Stimulated activated CD8-positive, alpha-beta memory T cell treated with anti-CD3 and anti-CD28 coated beads, Interleukin-4, amount 100 ng/mL, for 1 hour (primary cell): ENCODE measurements at places on chromosomes 5 and 9.

- DNase-seq, result no peak
These were observed 67.4 kb upstream of the SPINK5 start for GRCh38 chr5:147996379-147996778.

DNA sequence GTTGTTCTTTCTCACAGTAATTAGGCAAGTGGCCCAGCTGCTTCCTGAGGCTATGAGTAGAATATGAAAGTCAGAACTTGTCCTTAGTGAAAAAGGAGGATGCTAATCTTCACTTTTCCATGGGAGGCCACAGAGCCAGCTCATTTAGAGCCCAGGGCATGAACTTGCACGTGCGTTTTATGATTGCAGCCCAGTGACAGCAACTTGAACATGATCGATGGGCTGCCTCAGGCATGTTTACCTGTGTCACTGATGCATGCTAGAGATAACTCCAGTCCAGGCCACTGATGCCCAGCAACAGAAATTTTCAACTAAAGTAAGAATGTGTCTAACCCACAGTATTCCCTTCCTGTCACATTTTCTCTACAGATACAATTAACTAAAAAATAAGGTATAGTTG is 179.3 kb downstream of the CTNND2 start:
- DNase-seq, result no peak

DNA sequence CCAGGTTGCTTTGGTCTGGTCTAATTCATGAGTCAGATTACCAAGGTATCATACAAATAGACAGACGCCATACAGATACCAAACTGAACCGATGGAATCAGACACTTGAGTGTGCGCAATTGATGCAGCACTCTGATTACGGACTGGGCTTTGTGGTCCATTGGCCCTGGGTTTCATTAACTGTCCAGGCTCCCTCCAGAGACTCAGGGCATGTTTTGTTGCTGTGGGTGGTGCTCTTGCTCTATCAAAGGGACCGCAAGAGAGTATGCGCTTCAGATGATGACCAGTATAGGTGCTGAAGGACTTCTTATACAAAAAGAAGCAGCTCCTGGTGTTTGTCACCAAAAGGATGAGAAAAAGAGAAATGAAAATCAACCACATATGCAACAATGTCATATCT is 36.9 kb upstream of the ANKRD55 start:
- no peak for DNase-seq

- DNase-seq, result no peak
These were observed 160.6 kb downstream of the TAF11L14 start for GRCh38 chr5:17794815-17795214.

- DNase-seq, result no peak
These were observed 61.7 kb downstream of the KLF9 start for GRCh38 chr9:70352802-70353201.

DNA sequence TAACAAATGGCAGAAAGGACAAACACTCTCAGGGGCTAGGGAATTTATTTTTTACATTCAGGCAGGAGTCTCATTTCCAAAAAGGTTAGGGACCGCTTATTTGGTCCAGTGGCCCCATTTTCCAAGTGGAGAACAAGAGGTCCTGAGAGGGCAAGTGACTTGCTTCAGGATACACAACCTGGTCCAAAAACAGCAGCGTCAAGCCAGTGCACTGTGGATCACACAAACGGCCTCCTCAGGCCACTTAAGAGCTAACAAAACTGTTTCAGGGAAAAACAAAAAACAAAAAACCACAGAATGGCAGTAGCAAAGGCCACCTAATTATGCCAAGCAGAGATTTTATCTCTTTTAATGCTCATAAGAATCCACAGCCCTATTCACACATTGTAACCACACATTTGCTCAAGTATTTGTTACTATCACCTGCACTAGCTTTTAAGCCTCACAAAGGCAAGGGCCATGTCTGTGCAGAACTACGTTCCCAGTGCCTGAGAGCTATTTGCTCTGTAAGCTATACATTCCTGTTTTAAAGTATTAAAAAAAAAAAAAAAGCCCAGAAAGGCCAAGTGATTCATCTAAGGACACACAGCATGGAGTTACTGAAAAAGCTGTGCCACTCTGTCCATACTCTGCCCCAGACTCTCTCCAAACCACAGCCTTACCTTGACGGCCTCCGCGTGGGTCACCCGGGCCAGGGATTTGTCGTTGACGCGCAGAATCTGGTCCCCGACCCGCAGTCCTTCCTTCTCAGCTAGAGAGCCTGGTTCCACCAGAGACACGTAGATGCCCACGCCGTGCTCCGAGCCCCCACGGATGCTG is 1.5 kb downstream of the WHRN start:
- DNase-seq, result no peak

GRCh38 chr5:56669534-56670483 is 145.5 kb upstream of the MAP3K1 start:
- DNase-seq, result no peak

GRCh38 chr5:151673421-151673820 is 13.3 kb downstream of the SPARC start:
- no peak for DNase-seq

- DNase-seq, result no peak
These were observed 53.2 kb downstream of the ENC1 start for GRCh38 chr5:74587300-74587699.

- DNase-seq, result no peak
These were observed 6.8 kb downstream of the CHD1 start for GRCh38 chr5:98921947-98922505.

- no peak for DNase-seq
These were observed 59.1 kb downstream of the C9orf152 start for GRCh38 chr9:110148891-110149290.

GRCh38 chr5:58133631-58134296 is 326.1 kb downstream of the PLK2 start:
- DNase-seq, result no peak

DNA sequence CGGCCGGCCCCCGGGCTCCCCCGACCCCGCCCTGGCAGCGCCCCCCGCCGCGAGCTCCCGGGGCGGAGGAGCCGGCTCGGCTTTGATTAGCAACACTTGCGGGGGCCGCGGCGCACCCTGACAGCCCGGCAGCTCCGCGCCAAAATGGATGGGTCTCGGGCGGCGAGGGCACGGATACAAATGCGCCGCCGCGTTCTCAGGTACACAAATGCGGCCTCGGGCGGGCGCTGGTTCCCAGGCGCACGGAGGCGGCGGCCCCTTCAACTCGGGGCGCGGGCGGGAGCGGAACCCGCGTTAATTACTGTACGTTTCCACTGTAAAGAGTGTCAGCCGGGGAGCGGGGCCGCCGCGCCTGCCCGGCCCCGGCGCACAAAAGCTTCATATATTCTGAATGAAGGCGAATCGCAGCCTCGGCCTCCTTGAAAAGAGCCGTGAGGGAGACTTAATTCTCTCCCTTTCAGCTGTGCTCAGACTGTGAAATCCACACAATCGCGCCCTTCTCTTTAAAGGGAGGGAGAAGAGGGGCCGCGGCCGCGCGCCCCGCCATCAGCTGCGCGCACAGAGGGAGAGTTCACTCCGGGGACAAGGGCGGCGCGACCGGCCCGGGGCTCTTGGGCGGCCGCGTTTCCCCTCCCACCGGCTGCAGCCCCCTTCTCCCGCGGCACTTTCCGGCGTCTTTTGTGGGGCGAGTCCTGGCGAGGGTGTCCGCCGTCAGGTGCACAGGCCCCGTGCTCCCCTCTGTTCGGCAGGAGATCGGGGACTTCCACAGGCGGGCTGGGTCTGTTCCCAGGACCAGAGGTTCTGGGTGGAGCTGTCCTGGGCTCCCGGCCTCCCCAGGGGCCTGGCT is 27.0 kb downstream of the MSX2 start:
- DNase-seq, result no peak

GRCh38 chr9:20872340-20872977 is 159.0 kb downstream of the HACD4 start:
- DNase-seq, result no peak

- DNase-seq, result no peak
These were observed 82.7 kb downstream of the SV2C start for GRCh38 chr5:76165711-76166374.

- no peak for DNase-seq
These were observed 41.5 kb downstream of the PIP5K1B start for GRCh38 chr9:68746525-68746924.

DNA sequence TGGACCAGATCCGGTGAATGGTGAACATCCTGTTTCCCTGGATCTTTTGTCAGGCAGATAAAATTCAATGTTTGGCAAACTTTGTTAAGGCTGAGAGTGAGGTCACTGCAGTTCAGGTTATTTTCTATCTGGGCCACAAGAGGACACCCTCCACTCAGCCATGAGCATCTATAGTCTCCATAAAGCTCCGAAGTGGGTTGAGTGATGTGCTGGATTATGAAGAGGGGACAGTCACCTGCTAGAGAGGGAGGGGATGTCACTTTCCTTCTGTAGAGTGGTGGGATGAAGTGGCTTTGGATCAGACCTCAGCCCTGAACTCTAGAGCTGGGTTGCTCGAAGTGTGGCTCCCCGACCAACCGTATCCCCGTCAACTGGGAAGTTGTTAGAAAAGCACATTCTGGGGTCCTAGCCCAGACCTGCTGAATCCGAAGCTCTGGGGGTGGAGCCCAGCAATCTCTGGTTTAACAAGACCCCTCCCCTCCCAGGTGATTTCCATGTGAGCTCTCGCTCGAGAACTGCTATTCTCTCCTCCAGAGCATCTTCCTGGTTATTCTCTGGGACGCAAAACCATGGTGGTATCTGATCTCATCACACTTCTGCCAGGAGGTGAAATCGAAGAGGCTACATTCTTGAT is 31.8 kb upstream of the FGF1 start:
- no peak for DNase-seq

DNA sequence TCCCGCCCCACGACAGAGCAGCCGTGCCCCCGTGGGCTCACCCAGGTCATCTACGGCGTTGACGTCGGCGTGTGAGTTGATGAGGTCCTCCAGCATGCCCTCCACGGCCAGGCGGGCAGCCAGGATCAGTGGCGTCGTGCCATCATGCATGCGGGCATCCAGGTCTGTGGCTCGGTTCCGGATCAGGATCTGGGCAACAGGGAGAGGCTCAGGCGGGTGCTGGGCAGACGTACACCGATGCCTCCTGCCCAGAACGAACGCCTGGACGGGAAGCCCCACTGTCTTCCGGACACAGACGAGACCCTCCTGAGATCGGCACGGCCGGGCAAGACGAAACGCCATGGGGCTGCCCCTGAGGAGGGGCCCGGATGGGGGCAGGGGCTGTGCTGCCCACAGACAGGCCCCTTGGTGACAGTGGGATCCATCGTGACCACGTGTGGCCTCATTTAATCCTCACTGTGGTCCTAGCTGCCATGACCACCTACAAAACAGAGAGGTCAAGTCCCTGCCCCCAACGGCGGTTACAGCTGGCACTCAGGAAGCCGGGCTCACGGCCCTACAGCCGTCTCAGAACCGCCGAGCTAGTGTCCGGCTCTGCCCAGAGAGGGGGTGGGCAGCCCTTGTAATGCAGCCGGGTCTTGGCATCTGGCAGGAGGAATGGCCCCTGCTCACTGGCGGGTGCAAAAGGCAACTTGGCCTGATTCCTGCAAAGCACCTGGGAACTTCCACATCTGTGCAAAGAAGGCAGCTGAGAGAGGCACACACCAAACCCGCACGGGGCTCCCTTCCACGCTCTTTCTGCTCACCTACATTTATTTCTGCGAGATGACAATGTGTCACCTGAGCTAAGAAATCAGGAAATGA is 16.5 kb upstream of the SEC16A start:
- DNase-seq, result no peak

DNA sequence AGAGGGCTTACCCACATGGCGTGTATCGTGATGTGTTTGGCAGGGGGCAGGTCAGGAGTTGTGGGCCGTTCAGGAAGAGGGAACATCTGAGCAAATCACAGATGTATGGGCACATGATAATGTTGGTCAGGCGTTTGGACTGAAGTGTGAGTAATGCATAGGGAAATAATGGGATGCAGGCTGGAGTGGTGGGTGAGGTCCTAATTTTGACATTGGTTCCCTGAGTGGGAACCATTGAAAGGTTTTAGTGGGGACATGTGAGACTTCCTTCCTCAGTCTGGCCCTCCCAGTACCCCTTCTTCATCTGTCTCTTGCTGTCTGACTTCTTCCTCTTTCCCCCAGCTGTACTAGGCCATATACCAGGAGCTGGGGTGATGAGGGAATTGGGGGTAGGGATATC is 7.6 kb downstream of the OTULIN start:
- no peak for DNase-seq

DNA sequence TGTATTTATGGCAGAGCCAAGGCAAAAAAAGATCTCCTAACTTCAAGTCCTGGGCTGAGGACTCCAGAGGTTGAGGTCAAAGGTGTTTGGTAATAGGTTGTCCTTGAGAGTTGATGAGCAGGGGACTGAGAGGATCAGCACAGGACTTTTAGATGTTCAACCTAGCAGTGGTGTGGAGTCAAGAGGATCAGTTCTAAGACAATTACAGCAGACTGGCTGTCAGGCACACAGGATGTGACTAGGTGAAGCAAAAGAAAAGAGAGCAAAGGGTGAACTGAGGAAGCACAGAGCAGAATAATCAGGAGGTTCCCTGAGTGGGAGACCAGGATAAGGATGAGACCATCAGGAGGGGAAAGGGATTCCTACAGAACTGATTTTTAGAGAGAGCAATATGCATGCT is 10.9 kb downstream of the GZMA start:
- no peak for DNase-seq
